Stimulated activated CD8-positive, alpha-beta memory T cell treated with anti-CD3 and anti-CD28 coated beads, Interleukin-15, amount 100 ng/mL, for 1 hour (primary cell): ENCODE measurements at places on chromosomes 7 and 10.

- no peak for DNase-seq
Measured at GRCh38 chr7:158448430-158449100, 139.1 kb downstream of the PTPRN2 start.

DNA sequence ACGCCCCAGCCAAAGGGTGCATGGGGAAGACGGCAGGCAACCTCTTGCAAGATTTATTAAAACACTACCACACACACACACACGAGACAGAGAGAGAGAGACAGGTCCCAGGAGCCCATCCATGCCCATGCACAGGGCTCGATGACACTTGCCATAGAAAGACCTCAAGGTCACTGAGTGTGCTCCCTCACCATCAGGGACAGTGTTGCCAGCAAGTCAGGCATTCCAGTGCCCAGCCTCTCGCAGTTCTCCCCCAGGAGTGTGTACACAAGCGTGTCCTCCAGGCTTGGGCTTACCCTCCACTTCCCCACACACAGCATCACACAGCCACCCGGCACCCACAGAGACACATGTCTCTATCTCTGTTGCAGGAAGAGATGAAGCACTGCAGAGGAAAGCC, 46.8 kb upstream of the SLF2 start:
- no peak for DNase-seq

DNA sequence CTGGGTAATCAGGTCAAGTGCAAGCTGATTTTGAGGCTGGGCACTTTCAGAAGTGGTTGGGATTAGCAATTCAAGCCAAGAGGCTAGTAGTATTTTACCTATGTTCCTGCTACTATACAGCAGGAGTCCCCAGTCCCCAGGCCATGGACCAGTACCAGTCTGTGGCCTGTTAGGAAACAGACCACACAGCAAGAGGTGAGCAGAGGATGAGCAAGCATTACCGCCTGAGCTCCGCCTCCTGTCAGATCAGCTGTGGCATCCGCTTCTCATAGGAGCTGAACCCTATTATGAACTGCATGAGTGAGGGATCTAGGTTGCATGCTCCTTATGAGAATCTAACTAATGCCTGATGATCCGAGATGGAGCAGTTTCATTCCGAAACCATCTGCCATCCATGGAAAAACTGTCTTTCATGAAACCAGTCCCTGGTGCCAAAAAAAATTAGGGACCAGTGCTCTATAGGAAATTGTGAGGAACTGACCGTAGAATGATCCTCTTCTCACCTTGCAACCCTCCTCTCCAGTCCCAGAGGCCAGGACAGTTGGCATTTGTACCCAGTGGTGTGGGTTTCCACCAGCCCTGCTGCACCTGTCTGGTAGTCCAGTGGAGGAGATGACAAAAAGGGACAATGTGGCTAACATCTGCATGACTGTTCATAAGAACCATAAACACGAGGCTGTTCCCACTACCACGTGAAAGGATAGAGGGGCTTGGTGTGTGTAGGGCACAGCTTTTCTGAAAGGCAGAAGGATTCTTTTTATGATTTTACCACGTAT, 172.5 kb downstream of the KIAA1217 start:
- no peak for DNase-seq

DNA sequence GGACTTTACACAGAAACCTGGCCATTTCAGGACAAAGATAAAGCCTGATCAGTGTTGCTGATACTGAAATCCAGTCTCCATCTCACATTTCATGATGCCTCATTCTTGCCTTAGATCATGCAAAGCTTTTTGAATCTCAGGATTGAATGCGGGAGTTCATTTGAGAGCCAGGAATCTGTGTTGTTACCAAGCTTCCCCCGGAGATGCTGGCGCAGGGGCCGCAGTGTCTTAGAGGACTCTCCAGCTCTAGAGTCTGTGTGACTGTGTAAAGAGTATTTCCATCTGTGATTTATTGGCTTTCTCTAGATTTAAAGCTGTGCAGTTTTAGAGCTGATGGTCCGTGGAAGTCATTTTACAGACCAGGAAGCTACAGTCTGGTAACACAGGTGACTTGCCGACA, 32.0 kb downstream of the LMTK2 start:
- DNase-seq = no peak

GRCh38 chr10:35359056-35359455, 22.7 kb downstream of the CCNY start:
- no peak for DNase-seq

- no peak for DNase-seq
Measured at GRCh38 chr10:132170561-132171361, 16.0 kb upstream of the DPYSL4 start.

DNA sequence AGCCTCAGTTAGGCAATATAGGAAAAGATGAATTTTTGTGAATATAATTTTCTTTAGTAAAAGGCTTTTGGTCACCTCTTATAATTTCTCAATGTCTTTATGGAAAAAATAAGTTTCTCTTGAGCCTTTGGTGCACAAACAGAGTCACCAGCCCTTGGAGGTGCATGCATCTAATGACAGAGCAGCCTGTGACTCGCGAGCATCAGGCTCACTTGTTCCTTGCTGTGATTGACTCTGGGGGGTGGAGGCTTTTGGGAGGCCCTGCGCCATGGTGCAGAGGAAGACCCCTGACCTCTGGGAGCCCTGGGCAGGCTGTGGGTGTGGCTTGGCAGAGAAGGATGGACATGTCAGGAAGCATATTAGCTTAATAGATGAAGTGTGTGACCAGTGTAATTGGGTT, 60.2 kb downstream of the FIGNL1 start:
- no peak for DNase-seq

- no peak for DNase-seq
Measured at GRCh38 chr7:113945018-113945938, 26.5 kb upstream of the PPP1R3A start.

DNA sequence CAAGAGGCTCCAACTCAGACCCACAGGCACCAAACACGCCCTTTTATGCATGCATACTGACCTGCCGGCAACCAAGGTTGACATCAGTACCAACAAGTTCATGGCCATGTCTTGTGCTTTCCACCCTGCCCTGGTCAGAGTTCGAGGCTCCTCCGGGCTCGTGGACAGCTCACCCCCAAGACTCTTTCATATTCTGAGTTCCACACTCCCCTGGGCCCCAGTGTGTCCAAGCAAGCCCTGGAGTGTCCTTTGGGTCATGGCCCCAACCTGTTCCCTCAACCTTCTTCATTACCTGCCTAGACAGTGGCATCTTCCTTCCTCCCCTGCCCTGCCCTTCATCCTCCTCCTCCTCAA, 40.5 kb downstream of the HIF1AN start:
- DNase-seq = no peak

DNA sequence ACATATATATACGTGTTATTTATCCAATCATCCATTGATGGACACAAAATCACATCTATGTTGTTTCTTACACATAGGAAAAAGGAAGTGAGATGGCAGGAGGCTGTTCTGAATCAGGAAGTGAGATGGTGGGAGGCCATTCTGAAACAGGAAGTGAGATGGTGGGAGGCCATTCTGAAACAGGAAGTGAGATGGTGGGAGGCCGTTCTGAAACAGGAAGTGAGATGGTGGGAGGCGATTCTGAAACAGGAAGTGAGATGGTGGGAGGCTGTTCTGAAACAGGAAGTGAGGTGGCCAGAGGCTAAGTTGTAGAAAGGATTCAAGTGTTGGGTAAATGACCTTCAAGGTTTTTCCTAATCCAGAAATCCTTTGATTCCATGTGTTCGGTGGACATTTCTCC, 921.5 kb downstream of the TYW1 start:
- no peak for DNase-seq

DNA sequence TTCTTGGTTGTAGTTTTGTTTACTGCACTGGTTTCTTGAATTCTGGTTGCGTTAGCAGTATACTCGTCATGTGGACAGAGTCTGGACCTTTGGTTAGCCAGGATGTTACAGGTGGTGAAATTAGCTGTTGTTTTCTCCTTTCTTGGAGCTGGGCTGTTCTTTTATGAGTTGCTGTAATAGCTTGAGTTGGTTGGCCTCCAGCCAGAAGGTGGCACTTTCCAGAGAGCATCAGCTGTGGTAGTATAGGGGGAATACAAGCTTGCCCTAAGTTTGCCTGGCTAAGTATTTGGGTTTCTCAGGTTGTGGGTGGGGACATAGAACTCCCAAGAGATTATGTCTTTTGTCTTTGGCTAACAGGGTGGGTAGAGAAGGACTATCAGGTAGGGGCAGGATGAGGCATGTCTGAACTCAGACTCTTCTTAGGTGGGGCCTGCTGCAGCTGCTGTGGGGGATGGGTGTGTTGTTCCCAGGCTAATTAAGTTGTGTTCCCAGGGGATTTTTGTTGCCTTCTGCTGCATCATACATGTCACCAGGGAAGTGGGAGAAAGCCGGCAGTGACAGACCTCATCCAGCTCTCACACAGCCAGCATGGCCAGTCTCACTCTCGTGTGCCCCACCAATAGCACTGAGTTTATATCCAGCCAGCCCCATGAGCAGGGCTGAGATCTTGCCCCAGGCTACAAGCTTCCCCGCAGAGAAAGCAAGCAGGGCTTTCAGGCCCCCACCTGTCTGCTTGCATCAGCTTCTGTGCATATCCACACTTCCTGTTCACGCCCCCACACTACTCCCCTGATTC, 246.7 kb upstream of the TPK1 start:
- no peak for DNase-seq

GRCh38 chr10:13820119-13820963, 233.6 kb downstream of the PRPF18 start:
- DNase-seq = no peak

DNA sequence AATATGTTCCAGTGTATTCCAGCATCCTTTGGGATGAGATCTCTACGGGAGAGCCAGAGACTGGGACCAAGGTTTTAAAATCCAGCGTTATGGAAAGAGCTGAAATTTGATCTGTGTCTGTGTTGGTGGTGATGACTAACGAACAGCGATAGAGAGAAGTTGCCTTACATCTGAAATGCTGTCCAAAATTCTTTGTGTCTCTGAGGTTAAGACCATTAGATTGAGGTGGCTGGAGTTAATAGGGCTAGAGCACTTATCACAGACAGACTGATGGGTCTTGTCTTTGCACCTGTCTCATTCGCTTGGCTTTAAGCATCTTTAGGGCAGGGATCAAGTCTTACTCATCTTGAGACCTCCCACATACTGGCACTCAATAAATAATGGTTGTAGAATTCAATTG, 41.0 kb upstream of the RAPGEF5 start:
- no peak for DNase-seq

DNA sequence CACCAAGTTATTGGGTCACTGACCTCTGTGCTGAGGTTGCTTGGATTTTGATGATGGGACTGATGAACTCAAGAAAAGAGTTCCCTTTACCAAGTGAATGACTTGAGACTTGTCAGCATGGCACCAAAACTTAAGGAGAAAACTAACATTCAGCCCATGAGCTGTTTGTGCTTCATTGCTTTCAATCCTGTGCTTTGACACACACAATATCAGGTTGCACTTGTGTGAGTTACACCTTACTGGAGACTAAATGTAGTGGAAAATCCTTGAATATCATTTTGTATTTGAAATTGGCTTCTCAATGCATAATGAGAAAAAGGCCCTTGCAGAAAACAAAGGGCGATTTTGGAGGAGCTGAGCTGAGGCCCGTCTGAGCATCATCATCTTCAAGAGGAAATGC, 2.7 kb downstream of the BAG3 start:
- no peak for DNase-seq

DNA sequence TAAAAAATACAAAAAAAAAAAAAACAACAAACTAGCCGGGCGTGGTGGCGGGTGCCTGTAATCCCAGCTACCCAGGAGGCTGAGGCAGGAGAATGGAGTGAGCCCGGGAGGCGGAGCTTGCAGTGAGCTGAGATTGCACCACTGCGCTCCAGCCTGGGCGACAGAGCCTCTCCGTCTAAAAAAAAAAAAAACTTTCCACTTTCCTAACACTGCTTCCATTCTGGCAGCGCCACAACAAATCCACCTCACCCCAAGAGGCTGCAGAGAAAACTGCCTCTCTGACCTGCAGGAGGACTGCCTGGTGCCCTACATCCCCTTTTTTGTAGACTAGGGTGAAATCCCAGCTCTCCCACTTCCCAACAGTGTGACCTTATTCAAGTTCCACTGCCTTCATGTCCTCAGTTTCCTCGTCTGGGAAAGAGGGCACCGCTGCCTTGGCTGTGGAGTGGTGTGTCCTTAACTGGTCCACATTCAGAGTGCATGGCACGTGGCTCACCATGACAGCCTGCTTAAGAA, 2.6 kb upstream of the MBL2 start:
- no peak for DNase-seq

DNA sequence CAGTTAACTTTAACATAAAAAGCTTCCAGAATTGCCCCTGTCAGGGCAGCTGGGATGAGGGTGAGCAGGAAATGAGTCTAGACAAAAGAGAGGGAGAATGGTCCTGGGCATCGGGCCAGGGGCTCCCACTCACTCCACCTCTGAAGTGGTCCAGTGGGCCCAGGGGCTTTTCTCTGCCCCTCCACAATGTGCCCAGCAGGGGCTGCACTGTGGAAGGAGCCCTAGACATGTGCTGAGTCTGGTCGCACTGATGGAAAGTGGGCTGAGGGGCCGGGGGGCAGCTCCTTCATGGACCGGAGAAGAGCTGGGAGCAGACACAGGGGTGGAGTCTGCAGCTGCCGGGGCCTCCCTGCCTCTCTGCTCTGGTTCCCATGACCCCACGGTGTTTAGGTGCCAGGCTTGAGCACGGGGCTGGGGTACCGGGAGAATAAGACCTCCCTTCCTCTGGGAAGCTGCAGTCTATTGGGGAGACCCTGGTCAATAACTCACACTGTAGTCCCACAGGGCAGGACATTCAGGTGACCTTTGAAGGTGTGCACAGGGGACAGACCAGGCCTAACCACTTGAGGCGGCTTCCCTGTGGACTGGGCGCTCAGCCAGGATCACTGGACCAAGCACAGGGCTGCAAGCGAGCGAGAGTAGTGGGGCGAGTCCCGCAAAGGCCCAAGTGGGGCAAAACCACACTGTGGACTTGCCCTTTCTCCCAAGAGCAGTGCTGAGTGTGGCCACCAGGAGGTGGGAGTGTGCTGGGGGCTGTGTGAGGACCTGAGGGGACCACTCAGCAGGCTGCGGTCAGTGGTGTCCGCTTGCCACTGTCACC, 6.1 kb downstream of the ADCY1 start:
- DNase-seq = no peak

DNA sequence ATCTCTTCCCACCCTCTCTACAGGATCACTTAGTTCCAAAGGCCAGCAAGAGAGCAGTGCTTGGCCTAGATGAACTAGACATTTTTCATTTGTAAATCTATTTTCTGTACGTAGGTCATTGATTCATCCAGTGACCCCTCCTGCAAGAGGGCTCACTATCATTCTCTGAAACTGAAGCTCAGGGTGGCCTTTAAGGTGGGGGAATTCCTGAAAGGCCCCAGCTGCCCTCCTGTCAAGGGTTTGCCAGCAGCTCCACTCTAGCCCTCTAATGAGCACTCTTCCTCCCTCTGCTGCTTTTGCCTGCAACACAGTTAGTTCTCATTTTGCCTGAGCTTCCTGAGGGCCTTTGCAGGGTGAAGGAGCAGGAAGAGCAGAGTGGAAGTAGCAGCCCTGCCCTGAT, 41.2 kb downstream of the LRRC18 start:
- DNase-seq = no peak
